ENCODE measurements at places on chromosomes 5 and 9.

GRCh38 chr5:150672237-150672883, 11.3 kb downstream of the MYOZ3 start:
- peak; percentile 28 for DNase-seq

GRCh38 chr9:70058569-70059116, 15.0 kb downstream of the MAMDC2 start:
- DNase-seq = no peak

DNA sequence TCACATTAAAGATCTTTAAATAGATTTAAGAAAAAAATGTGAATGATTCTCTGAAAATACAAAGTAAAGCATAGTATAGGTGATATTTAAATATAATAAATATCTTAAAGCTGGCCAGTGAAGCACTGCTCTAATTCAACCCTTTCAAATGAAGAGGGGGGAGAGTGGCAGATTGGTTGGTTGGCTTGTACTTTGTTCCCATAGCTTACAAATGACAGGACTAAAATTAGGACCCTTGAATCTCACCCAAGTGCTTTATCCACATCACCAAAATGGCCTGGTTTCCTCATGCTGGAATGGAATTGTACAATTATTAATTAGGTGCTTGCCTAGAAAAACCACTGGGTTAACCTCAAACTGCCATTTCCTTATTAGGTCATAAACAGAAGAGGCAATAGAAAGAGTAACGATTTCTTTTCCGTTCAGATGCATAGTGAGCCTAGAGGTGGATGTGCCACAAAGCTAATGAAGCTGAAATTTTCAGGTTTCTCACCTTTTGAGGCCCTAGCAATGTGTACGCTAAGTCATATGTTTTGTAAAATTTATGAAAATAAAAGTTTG, 354.5 kb upstream of the CDH6 start:
- DNase-seq = no peak

DNA sequence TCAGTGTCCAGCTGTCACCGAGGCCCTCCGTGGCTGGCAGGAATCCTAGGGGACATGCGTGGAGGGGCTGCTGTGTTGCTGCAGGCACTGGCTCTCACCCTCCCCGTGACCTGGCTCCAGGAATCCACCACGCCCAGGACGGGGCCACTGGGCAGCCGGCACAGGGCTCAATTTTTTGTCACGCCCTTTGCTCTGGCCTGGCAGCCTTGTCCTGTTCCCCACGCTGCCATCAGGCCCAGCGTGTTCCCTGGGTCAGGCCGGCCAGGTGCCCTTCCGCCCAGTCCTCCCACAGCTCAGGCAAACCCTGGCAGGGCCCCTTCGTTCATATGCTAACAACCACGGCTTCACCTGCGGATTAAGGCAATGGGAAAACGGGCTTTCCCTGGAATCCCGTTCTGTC, 37.3 kb downstream of the PROP1 start:
- DNase-seq = no peak

- DNase-seq = no peak
These were observed 21.8 kb downstream of the TNIP1 start for GRCh38 chr5:151058891-151059489.

DNA sequence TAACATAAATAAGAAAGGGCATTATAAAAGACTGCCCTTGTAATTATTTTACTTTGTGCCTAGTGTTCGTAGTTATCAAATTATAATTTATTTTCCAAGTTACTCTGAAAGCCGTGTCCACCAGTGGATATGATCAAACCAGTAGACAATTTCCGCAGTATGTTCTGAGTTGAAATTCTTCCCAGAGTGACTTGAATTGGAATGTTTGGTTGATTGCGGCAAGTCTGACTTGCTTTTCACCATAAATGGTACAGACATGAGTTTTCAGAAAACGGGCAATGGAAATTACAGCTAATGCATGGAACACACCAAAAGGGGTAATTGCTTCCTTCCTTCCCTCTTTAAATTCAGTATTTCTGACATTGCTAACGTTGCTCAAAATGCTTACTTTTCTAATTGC, 56.6 kb downstream of the CHSY3 start:
- no peak for DNase-seq

DNA sequence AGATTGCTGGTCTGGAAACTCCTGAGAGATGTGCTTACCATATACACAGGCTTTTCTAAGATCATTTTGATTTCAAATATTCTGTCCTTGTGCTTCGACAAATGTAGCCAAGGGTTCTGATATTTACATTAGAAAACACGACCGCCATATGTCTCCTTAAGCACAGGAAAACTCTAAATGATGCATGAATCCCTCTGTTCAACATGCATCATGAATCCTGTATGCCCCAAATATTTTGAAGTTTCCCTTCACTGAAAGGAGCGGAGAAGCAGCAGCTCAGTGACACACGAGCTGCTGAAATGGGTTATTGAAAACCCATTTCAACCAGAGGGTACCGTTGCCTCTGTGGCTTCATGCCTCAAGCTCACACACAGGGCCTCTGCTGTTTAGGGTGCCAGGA, 74.4 kb downstream of the NREP start:
- no peak for DNase-seq

GRCh38 chr9:84293001-84293798, 47.4 kb downstream of the SLC28A3 start:
- no peak for DNase-seq

GRCh38 chr9:3971391-3972082, 328.3 kb downstream of the GLIS3 start:
- no peak for DNase-seq

DNA sequence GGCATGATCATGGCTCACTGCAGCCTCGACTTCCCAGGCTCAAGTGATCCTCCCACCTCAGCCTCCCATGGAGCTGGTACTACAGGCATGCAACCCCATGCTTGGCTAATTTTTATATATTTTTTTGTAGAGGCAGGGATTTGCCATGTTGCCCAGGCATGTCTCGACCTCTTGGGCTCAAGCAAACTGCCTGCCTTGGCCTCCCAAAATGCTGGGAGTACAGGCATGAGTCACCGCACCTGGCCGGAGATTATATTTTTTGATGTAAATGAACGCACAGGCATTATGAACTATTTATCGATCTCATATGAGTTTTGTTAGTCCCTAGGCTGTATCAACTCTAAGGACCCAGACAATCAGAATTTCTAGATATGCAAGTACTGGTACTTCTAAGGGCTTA, 25.5 kb upstream of the CEP120 start:
- no peak for DNase-seq

DNA sequence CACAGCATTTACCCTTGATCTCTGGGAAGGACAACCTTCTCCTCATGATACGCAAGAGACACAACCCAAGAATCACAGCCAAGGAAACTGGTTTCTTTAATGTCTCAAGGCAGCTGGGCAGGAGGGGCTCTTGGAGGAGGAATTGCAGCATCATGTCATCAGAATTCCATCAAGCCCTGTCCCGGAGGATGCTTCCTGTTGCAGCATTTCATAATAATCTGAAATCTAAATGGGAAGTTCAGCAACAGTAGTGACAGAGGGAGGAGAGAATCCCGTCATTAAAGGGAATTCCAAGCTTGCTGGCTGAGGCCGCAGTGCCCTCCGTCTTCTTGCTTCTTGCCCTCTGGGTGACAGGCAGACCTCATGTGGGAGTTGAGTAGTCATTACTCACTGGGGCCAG, 192.7 kb downstream of the TENT4A start:
- no peak for DNase-seq

DNA sequence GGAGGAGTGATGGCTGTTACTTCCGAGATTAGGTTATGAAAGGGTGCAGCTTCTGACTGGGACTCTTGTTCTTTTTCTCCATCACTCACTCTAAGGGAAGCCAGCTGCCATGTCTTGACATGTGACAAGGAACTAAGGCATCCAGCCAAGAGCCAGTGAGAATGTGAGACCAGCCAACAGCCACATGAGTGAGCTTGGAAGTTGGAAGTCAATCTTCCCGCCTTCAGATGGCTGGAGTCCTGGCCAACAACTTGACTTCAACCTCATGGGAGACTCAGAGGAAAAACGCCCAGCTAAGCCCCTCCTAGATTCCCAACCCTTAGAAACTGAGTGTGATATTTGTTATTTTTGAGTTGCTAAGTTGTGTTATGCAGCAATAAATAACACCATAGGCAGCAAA, 201.1 kb downstream of the SNX18 start:
- no peak for DNase-seq

DNA sequence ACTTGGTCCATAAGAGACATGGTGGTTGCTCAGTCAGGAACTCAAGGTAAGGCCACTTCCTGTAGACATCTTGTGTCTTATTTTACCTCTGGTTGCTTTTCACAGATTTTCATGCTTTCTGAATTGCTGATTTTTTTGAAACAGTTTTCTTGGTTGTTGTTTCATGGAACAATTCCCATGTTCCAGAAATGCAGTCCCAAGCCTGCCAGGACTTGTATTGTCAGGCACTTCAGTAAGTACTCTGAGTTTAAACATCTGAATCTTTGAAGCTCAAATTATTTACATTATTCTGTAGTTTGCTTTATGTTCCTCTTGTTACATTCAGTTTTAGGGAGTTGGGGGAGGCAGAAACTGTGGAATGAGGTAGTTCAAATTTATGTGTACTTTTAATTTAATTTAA, 290.2 kb downstream of the DMRT2 start:
- no peak for DNase-seq

DNA sequence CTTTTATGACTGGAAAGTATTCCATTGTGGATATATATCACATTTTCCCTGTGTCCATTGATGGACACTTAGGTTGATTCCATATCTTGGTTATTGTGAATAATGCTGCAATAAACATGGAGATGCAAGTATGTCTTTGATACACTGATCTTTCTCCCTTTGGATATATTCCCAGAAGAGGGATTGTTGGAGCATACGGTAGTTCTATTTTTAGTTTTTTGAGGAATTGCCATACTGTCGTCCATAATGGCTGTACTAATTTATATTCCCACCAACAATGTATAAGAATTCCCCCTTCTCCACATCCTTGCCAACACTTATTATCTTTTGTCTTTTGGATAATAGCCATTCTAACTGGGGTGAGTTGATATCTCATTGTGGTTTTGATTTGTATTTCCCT, 54.9 kb upstream of the PITX1 start:
- DNase-seq = no peak

GRCh38 chr5:179191506-179192184, 131.5 kb downstream of the ZNF354C start:
- no peak for DNase-seq

GRCh38 chr5:14900693-14901461, 29.3 kb upstream of the ANKH start:
- DNase-seq = no peak

DNA sequence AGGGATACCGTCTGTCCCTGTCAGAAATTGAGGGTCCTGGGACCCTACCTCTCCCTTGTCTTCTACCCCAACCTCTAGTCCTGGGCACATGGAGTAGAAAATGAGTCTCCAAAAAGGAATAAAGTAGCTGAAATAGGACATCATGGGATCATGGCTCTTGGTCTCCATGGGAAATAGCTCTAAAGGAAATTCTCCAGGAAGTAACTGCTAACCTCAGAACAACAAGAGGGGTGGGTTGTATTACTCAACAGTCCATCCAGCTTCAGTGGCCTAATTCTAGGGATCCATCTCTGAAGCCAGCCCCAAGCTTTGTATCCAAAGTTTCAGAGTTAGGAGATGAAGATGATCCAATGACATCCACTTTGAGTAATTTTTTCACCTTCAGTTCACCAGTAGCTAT, 11.0 kb upstream of the RUSC2 start:
- DNase-seq = no peak

- DNase-seq = no peak
These were observed 161.1 kb upstream of the TBCA start for GRCh38 chr5:77937015-77937908.

DNA sequence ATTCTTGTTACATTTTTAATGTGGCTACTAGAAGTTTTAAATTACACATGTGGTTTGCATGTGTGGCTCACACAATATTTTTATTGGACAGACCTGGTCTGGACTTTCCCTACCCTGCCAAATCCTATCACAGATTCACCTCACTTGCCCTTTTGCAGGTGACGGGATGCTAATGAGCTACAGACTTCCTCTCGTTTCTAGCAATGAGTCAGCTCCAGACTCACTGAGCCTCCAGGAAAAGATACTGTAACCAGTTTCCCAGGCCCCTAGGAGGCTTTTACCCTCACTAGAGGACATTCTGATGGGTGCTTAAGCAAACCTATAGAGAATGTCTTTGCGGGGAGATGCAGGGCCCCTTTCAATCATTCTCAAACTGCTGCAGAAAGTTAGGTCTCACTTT, 135.4 kb downstream of the WDR41 start:
- no peak for DNase-seq

GRCh38 chr9:111034170-111034897, 3.9 kb downstream of the LPAR1 start:
- DNase-seq = no peak

- no peak for DNase-seq
These were observed 29.7 kb downstream of the DAPK1 start for GRCh38 chr9:87527211-87527916.

Data from stimulated activated CD4-positive, alpha-beta T cell treated with anti-CD3 and anti-CD28 coated beads, Interleukin-4, amount 100 ng/mL, for 1 hour (primary cell).